Cortex of kidney (tissue), 1 donor: ENCODE measurements at places on chromosomes 16 and 17.

- no peak for DNase-seq
Measured at GRCh38 chr16:83366228-83366627, 441.6 kb upstream of the HSBP1 start.

GRCh38 chr17:16425698-16426659, 10.6 kb downstream of the TRPV2 start:
- no peak for DNase-seq

DNA sequence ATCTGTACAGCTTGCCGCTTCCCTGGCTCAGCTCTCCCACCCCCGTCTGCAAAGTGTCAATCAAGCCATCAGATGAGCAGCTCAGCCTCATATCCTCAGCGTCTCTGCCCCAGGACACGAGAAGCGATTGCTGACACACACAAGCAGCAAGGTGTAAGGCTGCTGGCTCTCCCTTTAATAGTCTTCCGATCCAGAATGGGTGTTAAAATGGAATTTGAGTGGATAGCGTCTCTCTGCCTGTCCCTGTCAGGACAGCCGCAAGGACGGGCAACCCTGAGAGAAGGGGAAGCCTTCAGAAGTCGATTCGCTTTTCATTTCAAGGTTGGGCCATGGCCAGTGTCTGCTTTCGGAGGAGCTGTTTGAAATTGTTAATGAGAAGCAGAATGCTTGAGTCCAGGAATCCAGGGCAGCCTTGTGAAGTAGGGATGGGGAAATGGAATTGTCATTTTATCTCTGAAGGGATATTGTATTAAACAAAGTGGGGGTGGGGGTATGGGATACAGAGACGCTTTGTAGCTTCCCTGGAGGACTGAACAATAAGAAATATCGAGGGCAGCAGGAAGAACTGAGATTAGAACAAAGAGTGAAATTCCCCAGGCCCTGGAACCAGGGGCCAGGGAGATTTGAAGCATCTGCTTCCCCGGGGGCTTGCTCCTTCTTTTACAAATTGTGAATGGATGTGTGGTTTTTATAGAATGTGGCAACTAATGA, 4.7 kb upstream of the PIPOX start:
- no peak for DNase-seq

DNA sequence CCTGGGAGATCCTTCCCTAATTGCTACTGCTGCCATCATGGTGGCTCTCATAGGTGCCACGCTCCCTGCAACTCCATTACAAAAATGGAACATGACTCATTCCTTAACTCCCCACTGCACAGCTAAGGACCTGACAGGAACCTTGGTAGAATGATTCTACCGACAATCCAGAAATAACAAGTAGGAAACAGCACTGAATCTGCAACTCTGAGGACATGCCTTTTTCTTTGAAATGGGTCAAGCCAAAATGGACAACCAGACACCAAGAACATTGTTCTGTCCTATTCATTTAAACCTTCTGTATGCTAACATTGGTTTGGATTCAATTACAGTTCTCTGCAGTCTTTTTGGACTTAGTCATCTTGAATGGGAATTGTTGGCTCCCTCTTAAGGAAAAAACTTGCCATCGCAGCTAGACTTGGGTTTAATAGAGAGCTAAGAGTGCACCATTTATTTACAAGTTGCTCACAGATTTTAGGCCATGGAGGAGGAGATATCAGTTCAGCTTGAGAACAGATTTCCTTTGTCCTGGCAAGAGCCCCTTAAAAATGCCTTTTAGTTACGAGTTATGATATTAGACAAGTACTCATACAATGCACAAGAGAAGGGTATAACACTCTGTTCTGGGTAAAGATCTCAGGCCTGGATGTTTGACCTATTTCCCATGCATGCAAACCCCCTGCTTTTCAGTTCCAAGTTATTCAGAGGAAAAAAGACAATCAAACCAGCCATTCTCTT, 20.9 kb upstream of the NSRP1 start:
- DNase-seq: no peak
